ENCODE measurements at places on chromosomes 13 and 19.
A peak's percentile ranks its signal among the peaks of the same experiment; 100 is the strongest.

- DNase-seq: no peak
Measured at GRCh38 chr13:46339035-46339666, 47.9 kb downstream of the RUBCNL start.

DNA sequence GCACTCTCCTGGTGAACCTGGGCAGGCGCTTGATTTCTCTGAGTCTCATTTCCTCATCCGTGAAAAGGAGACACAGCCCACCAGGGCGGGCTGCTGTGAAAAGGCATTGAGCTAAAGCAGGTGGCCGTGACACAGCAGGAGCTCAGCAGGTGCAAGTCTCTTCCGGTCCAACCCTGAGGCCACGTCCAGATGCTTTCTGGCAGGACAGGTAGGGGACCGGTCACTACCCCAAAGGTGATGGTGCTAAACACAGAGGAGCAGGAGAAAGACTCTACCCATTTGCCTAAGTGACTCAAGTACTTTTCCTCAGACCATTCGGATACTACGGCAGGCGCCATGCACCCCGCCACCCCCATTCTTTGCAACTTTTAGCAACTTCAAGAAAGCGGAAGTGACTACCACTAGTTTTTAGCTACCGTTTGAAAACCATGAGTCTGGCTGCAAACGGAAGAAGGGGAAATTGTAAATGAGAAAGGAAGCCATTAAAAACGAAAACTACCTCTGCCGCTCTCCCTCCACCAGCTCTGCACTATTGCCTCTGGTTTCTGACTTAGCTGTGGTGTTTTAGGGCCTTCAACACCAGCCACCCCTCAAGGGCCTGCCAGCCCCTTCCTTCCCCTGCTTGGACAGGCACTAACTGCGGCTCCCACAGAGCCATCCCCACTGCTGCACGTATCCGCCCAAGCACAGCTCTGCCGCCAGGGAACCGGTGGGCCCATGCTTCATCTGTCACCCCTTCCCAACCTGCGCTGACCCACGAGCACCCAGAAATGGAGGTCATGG lies 4.8 kb downstream of the PPP6R1 start:
- no peak for DNase-seq

GRCh38 chr19:988081-988480 lies 3.9 kb downstream of the WDR18 start:
- no peak for DNase-seq

DNA sequence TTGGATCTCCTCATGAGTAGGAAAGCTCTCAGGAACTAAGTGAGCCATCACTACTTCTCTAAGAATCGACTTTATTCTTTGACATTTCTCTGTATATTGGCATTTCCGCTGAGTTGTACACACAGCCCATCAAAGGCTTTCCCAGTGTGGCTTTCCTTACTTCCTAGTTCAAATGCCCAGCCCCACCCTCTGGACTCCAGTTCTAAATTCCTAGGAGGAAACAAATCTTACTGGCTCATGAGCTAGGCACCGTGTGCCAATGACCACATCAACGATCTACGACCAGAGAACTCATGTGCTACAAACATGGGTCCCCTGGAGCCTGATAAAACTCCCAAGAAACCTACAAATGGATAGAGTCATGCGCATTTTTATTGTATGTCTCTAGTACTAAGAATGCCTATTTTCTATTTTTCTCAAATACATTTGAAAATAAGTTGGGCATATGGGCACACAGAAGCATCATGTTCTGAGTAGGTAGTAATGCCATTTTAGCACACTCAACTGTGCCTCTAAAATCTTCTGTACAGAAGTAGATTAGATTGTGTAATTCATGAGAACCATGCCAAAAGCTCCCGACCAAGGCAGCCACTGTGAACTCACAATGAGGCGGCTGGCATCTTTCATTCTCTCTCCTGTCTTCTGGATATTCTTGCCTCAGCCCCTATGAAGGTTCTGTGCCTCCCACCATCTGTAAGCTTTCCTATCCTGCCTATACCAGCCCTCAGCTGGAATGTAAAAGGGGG lies 10.5 kb upstream of the RAP2A start:
- no peak for DNase-seq

DNA sequence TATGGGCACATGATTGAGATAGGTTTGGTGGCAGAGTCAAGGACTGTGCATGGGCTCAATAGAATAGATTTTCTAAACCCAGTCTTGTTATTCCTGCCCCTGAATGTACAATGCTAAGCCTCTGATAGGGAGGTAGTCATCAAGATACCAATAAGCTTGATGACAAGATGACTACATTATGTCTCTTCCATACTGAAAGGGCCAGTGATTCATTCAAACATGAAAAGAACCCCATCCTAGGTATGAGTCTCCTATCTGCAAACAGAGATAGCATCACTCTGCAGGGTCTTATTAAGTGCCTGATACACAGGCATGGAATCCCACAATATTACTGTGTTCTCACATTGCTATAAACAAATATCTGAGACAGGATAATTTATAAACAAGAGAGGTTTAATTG lies 40.3 kb upstream of the UFM1 start:
- DNase-seq: no peak

DNA sequence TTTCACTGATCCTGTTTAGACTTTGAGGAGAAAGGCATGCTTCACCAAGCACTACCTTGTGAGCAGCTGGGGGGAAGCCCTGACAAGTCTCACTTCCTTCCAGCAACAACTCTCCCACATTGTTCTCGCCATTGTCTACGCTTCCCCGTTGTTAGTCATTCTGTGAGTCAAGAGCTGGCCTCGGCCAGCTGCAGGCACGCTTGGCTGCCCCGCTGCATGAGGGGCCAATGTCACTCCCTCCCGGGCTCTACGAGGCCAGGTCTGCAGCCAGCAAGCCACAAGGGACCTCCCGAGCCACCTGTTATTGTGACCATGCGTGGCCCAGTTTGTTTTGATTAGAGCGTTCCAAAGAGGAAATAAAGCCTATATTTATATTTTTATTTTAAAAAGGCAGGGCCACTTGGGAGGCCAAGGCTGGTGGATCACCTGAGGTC lies 220.9 kb downstream of the FOXO1 start:
- no peak for DNase-seq

- DNase-seq: no peak
Measured at GRCh38 chr19:15187026-15188007, 13.5 kb downstream of the NOTCH3 start.

GRCh38 chr13:40101708-40102359 lies 446.4 kb downstream of the COG6 start:
- no peak for DNase-seq

DNA sequence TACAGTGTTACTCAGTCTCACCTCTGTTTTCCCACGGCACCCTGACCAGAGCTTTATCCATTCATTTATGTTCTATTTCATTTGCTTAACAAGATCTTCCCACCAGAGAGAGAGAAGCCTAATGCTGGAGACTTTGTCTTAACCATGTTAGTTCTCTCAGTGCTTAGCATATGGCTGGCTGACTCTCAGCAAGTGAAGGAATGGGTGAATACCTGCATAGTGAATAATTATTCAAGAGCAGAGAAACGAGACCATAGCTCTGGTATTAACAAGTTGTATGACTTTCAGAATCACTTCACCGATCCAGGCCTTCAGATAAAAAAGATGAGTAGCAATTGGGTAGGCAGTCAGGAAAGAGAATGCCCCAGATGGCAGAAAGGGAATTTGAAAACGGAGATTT lies 686.3 kb downstream of the LIG4 start:
- DNase-seq: no peak

- no peak for DNase-seq
Measured at GRCh38 chr19:32708457-32708856, 11.1 kb upstream of the TDRD12 start.

- DNase-seq: no peak
Measured at GRCh38 chr13:25190256-25190655, 18.2 kb upstream of the AMER2 start.

- DNase-seq: no peak
Measured at GRCh38 chr13:112184261-112184660, 117.3 kb downstream of the SOX1 start.

GRCh38 chr13:52969373-52969772 lies 59.2 kb upstream of the OLFM4 start:
- DNase-seq: no peak

GRCh38 chr19:10173527-10173926 lies 21.2 kb downstream of the DNMT1 start:
- no peak for DNase-seq

- no peak for DNase-seq
Measured at GRCh38 chr13:61084988-61085387, 330.7 kb downstream of the PCDH20 start.

DNA sequence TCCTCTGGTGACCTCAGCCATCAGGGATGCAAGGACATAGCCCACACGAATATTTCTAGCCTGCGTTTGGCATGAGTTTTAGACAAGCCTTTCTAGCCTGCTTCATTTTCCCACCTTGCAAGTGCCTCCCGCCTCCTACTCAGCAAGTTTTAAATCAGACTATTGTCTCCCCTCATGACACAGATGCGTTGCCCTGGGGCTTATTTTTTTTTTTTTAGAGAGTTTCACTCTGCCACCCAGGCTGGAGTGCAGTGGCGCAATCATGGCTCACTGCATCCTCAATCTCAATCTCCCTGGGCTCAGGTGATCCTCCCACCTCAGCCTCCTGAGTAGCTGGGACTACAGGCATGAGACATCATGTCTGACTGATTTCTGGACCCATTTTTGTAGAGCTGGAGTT lies 14.6 kb downstream of the GJB2 start:
- DNase-seq: no peak

DNA sequence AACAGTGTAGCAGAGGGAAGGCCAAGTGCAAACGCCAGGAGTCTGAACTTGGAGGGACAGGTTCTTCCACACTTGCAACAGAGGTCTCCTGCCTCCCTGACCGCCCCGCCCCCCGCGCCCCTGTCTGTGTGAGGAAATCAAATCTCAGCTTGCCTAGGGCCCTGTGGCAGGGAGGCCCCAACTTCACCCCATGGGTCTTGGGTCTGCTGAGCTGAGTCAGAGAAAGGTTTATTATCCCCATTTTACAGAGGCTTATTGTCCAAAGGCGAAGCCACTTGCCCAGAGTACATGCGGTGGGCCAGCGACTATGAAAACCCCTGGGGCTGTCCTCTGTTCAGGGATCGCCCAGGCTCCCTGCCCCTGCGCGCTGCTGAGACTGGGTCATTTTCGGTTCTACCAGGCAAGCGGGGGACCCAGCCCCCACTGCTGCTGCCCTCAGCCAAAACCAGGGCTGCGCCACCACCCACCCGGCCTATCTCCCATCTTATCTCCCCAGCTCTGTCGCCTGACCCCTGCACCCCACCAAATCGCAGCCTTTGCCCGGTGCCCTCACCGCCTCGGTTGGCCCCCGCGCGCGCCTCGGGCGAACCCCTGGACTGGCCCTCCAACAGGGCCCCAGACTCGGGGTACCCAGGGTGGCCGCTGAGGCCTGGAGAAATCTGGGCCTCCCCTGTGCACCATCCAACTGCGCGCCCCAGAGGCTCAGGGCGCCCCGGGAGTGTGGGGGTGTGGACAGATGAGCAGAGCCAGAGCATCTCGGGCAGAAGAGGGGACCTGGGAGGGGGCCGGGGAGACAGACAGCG lies 850 bp upstream of the CERS4 start:
- DNase-seq: peak; percentile 14

- no peak for DNase-seq
Measured at GRCh38 chr13:40406405-40407120, 259.9 kb downstream of the FOXO1 start.

- no peak for DNase-seq
Measured at GRCh38 chr19:47110521-47111005, 3.0 kb downstream of the ZC3H4 start.

- no peak for DNase-seq
Measured at GRCh38 chr19:30498707-30499106, 126.5 kb downstream of the ZNF536 start.

DNA sequence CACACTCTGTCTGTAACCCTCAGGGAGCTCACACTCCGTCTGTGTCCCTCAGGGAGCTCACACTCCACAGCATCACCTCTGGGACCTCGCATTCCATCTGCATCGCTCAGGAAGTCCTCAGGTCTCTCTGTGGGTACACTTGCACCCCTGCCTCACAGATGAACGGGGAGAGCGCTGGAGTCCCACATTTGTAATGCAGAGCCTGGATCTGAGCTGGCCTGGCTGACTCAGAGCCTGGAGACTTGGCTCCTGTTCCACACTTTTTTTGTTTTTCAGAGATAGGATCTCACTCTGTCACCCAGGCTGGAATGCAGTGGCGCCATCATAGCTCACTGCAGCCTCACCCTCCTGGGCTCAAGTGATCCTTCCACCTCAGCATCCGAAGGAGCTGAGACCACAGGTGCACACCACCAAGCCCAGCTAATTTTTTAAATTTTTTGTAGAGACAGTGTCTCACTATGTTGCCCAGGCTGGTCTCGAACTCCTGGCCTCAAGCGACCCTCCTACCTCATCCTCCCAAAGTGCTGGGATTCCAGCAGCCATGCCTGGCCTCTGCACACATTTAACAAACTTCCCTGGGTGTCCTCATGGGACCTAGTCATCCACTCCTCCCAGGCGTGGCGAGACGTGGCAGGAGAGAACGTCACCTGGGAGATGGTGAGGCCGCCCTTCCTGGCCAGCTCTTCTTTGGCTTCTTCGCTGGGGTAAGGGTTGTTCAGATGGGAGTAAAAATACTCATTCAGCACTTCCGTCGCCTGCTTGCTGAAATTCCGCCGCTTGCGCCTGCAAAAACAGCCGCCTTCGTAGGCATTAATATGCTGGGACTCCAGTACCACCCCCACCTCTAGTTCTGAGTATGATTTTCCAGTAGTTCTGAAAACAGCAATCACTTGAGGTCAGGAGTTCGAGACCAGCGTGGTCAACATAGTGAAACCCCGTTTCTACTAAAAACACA lies 31.0 kb downstream of the CILP2 start:
- DNase-seq: no peak

DNA sequence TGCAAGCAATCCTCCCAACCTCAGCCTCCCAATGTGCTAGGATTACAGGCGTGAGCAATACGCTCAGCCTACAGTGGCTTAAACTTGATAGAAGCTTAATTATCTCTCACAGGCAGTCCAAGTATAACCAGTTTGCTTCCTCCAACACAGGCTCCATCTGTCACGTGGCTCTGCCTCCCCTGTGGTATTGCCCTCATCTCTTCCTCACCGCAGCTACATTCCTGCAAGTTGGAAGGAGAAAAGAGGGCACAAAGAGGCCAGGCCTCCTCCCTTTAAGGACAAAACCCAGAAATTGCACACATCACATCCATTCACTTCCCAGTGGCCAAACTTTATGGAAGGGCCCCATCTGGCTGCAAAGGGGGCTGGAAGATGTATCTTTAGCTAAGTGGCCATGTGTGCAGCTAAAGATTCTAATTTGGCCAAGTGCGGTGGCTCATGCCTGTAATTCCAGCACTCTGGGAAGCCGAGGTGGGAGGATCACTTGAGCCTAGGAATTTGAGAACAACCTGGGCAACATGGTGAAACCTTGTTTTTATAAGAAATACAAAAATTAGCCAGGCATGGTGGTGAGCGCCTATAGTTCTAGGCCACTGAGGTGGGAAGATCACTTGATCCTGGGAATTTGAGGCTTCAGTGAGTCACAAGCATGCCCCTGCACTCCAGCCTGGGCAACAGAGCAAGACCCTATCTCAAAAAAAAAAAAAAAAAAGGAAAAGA lies 3.1 kb upstream of the SDHAF1 start:
- no peak for DNase-seq

DNA sequence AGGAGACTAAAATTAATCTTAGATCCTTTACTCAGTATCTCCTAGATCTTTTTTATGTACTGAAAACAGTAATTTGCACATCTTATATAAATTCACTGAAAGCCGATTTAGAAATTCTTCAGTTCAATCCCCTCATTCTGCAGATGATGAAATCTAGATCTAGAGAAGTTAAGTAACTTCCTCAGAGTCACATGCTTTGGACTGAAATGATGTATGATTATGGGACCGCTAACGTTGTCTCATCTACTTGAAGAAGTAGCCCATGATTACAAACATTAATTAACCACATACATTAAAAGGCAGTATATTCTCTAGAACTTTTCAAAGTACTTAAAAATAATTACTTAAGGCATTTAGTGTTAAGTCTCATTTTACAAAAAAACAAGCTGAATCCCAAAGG lies 37.8 kb downstream of the ELF1 start:
- no peak for DNase-seq

Measured in anterior cingulate cortex (tissue), 58 donors.